MG63 (cell line): ENCODE measurements at places on chromosomes 3 and 15. TPM values are rescaled to one million over a fixed set of nuclear protein-coding genes. Genes with fewer than 3 reads are reported as not detected.

DNA sequence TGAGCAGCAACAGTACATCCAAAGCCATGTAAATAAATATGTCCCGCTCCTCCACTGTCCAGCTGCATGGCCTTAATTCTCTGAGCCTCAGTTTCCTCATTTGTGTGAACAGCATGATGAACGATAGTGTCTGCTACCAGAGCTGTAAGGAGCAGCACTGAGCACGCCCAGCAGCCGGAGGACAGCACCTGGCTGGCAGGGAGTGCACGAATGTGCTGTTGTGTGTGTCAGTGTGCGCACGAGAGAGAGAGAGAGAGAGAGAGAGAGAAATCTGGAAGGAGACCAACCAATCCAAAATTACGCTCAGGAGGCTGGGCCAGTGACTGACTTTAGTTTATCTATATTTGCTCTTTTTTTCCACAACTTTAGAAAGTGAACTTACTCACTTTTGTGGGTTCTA lies 26.6 kb upstream of the PLXNA1 start:
- DNase-seq = no peak

DNA sequence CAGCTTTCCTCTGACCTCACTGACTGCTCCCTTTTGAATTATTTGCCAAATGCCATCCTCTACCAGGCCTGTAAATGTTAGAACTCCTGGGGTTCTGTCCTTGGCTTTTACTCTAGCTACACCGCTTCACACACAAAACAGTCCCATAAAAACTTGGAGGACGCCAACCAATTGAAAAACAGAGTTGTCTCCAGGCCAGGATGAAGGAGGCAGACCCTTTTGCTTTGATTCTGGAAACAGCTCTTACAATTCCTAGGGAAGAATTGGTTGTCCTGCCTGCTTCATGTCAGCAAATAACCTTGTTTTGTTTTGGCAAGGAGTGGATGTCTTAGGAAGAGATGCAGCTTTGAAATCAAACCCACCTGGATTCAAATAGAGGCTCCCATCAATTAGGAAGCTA lies 375.5 kb downstream of the UNC13C start:
- no peak for DNase-seq

DNA sequence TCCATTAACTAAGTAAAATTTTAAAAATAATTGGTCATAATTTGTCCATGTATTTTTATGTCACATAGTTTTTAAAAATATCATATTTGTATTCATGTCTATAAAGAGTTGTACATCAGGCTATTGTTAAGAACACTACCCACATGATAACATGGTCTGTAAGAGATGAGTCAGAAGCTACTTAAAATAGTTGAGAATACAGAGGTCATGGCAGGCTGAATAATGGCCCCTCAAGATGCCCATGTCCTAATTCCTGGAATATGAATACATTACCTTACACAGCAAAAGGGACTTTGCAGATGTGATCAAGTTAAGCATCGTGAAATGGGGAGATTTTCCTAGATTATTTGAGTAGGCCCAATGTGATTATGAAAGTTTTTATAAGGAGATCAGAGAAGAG lies 782.9 kb upstream of the GOLIM4 start:
- DNase-seq = no peak

DNA sequence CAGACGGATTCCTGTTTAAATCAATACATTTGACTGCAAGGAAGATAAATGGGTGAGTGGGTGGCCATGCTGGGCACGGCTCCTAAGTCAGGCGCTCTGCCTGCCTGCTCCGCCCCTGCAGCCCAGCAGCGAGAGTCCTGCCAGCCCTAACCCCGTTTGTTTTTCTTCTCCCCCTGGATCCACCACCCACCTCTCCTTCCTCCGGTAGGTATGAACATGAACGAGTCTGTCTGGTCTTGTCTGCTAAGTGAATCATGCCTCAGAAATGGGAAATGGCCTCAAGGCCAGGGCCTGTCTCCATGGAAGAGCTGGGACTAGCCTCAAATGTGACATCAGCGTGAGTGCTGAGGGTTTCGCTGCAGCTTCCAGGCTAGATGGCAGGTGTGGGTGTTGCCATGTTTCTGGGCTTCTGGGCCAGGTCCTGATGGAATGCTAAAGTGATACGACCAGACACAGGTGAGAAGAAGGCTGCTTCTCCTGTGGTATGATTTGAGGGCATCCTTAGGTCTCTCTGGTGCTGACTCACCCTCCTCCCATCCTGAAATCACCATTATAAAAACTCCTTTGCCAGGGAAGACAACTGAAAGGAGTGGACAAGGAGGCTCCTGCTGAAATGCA lies 5.6 kb upstream of the FEM1B start:
- peak; percentile 95 for DNase-seq

GRCh38 chr15:41183581-41183980 lies 47.0 kb downstream of the EXD1 start:
- DNase-seq = no peak

NME9 gene
- 3.1 TPM in 1 of 2 replicates, not detected in the other for total RNA-seq
